ENCODE measurements at places on chromosomes 7 and 10. TPM values are rescaled to one million over a fixed set of nuclear protein-coding genes. Genes with fewer than 3 reads are reported as not detected.
A peak's percentile ranks its signal among the peaks of the same experiment; 100 is the strongest.

LLCFC1 gene
- not detected for total RNA-seq

DNA sequence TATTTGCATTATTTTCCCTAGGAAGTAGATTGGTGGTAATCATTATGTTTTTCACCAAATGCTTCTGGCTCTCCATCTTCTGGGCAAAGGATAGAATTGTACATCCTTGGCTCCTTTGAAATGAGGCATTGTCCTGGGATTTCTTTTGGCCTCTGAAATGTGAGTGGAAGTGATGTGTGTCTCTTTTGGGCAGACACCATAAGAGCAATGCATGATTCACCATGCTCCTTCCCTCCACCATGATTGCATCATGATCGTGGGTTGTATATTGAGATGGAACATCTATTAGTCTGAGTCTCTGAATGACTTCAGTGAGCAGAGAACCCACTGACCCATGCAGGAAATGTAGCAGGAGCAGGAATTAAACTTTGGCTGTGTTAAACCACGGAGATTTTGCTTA is 49.2 kb downstream of the ADRA2A start:
- DNase-seq = no peak

DNA sequence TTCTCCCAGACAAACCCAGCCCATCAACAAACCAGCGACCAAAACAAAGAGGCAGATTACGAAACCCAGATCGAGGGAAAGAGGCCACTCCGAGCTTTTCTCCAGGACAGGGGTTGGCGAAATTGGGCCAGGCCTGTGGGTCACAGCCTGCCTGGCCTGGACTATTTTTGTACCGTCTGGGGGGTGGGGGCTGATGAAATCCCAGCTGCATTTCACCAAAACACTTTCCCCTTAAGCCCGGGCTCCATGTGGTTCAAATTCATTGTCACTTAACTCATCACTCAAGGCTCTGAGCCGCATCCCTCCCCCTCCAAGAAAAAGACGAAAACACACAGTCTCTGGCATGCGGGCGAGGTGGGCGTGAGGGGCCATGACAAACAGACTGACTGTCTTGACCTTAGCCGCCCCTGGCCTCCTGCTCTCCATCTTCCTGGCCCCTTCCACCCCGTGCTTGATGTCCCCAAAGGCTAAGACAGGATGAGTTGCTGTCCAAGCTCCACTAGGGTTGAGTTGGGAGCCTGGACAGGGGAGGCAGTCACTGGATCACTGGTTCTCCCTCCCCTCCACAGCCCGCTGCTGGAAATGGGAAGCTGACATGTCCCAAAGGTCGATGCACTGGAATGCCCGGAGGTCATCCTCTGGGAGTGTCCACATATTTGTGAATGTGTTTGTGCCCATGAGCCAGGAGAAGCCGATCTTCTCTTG is 19.2 kb downstream of the TMEM270 start:
- DNase-seq = no peak

- no peak for DNase-seq
These were observed 70.5 kb upstream of the DIP2C start for GRCh38 chr10:759898-760477.

GRCh38 chr10:72242675-72243074 is 26.6 kb upstream of the ASCC1 start:
- DNase-seq = peak; percentile 61

NXPH1 gene
- not detected for total RNA-seq

- peak; percentile 63 for DNase-seq
These were observed at the start of gene ADCK2 for GRCh38 chr7:140672382-140673062. ADCK2 (plus strand) TSS chr7:140672945; CDS start chr7:140673331, 386 bp downstream.

DNA sequence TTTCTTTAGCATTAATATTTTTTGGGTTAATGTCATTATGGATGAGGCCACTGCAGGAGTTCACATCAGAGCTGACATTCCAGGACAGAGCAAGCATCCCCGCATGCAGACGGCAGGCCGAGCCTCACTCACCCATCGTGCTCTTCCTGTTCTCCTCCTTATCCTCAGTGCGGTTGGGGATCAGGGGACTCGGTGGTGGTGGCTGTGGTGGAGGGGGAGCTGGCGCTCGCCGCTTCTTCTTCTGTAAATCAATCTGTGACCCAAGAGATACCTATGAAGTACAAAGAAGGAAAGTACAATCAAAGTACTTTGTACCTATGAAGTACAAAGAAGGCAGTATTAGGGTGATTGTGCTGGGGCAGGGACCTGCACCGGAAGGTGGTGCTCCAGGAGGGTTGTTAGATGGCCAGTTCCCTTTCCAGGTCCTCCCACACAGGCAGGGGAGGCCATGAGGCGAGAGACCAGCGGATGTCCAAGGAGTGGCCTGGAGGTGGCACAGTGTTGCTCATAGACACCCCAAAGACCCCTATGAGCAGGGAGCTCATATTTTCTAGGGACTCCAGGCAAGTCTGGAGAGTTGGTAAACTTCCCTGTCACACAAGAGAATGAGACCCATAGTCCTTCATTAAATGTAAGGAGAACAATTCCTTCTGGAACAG is 231.4 kb downstream of the COBL start:
- no peak for DNase-seq

RADIL gene
- total RNA-seq = 4.7 TPM

- no peak for DNase-seq
These were observed 26.9 kb downstream of the ABLIM1 start for GRCh38 chr10:114631090-114631665.

LRRD1 gene
- total RNA-seq = not detected

DNA sequence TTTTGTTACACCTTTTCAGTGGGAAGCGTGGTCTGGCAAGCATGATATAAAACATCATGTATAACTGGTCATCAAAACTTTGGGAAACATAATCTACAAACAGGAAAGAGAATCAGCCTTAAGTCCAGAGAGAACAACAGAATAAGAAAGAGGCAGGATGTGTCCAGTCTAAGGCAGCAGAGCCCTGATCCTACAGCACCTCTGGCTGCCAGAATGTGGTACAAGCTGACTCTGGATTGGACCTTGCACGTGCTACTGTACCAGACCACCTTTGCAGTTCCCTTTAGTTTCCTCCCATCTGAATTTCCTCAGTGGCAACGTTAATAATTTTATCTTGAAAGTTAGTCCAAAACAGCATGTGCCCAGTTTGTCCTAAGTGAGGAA is 824.6 kb upstream of the IGFBP3 start:
- no peak for DNase-seq

GRCh38 chr10:114002422-114002821 is 41.2 kb upstream of the ADRB1 start:
- no peak for DNase-seq

Measured in ureter (tissue), 1 donor.